Activated CD4-positive, CD25-positive, alpha-beta regulatory T cell (primary cell): ENCODE measurements at places on chromosomes 2 and 18.

DNA sequence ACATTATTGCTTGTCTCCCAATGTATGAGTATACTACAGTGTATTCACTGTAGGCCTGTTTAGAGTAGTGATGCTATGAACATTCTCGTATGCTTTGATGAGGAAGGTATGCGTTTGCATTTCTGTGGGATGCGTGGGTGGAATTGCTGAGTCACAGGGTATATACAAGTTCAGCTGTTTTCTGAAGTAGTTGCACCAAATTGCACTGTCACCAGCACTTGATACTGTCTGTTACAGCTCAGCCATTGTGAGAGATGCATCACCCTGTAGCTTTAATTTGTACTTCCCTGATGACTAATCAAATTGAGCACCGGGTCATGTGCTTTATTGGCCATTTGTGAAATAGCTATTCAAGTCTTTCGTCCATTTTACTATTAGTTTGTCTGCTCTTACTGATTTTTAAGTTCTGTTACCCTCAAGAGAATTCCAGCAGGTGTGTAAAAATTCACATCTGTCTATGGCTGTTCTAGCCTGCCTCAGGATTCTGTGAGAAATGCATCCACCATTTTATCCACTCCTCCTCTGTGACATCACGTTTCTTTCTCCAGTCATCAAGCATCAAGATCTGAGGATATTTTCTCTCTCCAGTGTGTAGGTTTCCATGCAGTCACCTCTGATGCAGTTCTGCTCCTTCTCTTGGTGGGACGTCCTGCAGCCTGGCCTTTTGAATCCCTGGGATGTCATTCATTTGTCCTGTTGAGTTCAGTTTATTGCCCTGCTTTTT lies 72.5 kb downstream of the DGKD start:
- no peak for DNase-seq

GRCh38 chr18:63320123-63320974 lies 780 bp upstream of the BCL2 start:
- peak; percentile 80 for DNase-seq

GRCh38 chr2:172090044-172090961 lies 5.0 kb downstream of the DLX1 start:
- DNase-seq: no peak

DNA sequence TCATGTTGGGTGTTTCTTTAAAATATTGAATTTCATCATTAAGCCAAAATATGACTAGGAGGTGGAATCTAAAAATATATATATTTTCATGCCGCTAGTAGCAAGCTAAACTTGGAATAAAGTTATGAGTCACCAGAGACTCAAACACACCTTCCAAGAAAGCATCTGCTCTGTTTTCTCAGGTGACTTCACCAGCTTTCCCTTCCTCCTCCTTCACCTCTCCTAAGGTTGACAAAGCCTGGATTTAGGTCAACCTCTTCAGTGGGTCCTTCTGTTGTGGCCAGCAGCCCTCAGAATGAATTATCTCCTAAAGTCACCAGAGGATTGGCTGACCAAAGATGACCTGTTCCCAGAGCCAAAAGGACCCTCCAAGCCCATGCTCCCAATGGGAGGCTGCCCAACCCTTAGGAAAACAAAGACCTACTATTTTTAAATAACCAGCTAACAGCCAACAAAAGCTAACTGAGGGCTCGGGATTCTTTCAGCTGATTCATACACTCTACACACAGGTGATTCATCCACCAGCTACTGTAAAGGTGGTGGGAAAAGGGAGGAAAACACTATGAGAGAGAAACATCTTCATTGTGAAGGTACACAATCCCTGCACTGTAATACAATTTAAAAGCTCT lies 113.9 kb downstream of the MYO5B start:
- no peak for DNase-seq

GRCh38 chr2:195319112-195319460 lies 337.9 kb upstream of the SLC39A10 start:
- no peak for DNase-seq

DNA sequence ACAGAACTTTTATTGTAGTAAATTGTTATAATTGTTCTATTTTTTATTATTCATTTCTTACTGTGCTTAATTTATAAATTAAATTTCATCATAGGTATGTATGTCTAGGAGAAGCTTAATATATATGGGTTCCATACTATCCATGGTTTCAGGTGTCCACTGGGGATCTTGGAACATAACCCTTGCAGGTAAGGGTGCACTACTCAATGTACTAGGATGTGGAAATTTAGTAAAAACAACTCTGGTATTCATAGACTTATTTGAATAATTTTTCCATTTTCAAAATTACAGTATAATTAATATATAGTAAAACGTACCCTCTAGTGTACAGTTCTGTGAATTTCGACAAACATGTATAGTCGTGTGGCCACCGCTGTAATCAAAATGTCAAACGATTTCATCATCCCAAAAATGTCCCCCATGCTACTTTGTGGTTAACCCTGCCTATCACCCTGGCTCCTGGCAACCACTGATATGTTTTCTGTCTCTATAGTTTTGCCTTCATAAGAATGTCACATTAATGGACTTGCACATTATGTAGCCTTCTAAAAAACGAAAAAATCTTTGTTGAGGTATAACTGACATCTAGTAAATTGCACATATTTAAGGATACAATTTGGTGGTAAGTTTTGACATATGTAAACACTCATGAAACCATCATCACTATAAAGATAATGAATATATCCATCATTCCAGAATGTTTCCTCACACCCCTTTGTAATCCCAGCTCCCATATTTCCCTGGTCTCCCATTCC lies 45.7 kb downstream of the ARL5A start:
- no peak for DNase-seq
